ENCODE measurements at places on chromosomes 12 and 14.

GRCh38 chr14:97299661-97300060 is 502.5 kb downstream of the VRK1 start:
- no peak for DNase-seq

DNA sequence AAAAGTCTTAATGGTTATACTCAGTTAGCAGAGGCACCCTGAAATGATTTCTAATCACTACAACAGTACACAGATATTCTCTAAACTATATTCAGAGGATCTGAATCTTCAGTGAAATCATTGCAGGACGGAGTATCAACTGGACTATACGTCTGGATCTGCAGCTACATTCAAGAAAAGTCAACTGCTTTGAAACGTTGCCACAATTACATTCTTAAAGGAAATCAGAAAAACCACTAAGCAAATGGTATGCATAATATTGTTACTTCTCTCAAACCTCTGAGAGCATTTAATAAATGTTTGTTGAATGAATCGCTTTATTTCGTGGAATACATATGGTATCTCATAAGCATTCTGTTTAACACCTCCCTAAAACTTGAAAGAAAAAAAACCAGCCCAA is 67.4 kb downstream of the MED13L start:
- peak; percentile 60 for DNase-seq

GRCh38 chr12:127664901-127665300 is 602.1 kb upstream of the TMEM132C start:
- DNase-seq, result no peak

DNA sequence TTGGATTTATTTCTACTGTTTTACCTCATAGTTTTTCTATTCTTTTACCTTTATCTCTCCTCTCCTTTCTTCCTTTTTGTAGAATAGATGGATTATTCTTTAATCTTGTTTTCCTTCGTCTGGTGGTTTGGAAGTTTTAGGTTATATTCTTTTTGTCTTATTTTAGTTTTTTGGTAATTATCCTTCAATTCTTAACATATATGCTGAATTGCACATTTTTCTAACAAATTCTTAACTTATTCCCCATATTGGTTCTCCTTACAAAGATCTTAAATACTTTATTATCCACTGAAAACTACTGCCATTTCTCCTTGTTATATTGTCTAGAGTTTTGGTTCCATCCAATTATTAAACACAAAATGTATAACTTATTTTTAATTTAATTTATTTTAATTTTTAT is 42.3 kb downstream of the CATSPERB start:
- no peak for DNase-seq

- DNase-seq, result peak; percentile 80
These were observed 99.0 kb upstream of the SSTR1 start for GRCh38 chr14:38108681-38109080.

DNA sequence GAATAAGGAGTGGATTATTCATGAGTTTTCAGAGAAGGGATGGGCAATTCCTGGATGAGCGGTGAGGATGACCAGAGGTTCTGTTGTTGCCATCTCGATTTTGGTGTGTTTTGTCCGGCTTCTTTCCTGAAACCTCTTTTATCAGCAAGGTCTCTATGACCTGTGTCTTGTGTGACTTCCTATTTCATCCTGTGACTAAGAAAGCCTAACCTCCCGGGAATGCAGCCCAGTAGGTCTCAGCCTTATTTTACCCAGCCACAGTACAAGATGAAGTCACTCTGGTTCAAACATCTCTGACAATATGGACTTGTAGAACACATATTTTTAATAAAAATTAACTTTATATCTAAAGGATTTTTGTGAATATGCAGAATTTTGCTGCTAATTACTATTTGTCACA is 716.4 kb downstream of the FSCB start:
- DNase-seq, result no peak

GRCh38 chr12:112303799-112304198 is 78.4 kb downstream of the HECTD4 start:
- no peak for DNase-seq

DNA sequence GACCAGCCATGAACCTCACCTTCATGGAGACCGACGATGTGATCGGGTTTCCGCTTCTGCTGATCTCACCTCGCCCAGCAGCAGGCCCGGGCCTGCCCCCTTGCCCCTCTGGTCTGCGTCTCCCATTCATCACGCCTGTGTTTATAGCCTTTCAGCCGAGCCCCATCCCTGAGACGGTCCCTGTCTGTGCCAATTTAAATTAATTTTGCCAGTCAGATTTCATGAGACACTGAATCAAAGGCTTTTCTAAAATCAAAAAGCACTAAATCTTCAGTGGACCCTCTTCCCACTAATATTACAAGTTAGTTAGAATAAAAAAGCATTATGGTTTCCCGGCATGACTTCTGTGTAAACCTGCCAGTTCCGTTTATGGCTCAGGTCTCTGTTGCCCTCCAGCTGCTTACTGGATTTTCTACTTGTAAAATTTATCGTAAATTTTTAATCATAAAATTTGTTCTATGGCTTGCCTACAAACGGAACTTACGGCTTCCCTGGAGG is 155.9 kb downstream of the ESRRB start:
- no peak for DNase-seq

GRCh38 chr12:124277394-124278241 is 17.3 kb upstream of the RFLNA start:
- DNase-seq, result no peak

DNA sequence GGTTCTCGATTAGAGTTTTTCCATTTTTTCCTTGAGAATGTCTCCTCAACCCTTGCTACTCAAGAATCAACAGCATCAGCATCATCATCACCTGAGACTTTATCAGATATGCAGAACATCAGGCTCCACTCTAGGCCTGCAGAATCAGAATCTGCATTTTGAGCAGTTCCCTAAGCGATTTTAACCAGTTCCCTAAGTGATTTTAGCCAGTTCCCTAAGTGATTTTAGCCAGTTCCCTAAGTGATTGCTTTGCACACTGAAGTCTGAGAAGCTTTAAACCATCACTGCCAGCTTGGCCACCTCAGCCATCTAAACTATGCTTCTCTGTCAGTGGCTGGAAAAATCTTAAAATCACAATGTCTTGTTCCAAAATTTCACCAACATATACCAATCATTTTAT is 29.4 kb upstream of the SLC38A1 start:
- DNase-seq, result no peak

GRCh38 chr14:45664668-45665356 is 411.8 kb upstream of the MIS18BP1 start:
- no peak for DNase-seq

DNA sequence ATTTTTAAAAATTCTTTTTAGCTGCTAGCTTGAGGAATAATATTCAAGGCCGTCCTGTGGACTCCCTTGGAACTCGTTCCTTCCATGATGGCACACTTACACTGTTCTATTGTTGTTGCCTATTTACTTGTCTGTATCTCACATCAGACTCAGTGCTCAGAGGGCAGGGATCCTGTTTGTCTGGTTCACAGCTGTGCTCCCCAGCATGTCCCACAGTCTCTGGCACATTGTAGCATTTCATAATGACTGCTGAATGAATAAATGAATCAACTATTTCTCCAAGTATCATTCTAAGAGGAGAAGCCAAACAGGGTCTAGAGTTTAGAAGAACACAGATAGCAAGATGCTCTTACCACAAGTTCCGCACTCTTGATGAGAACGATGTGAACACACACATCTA is 48.0 kb downstream of the NTN4 start:
- no peak for DNase-seq

DNA sequence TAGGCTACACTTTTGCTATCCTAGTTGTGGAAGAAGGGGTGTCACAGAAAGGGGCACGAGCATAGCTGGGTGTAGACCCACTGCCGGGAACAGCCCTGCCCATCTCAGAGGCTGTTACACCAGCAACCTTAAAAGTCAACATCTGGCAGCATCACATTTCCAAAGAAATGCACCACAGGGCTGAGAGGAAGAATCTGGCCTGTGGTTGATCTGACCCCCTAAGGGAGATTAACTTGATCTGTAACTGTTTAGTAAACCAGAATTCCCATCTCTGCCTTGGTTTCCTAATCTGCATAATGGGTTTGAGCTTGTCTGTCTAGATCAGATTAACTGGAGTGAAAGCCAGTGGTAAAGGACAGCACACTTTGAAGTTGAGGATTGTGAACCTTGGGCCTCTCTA is 1.3 kb downstream of the LRP1-AS start:
- no peak for DNase-seq

GRCh38 chr14:43166163-43166562 is 1340.9 kb downstream of the FSCB start:
- no peak for DNase-seq

GRCh38 chr14:61753631-61754030 is 8.6 kb upstream of the SNAPC1 start:
- no peak for DNase-seq

GRCh38 chr14:96090441-96091148 is 51.4 kb downstream of the C14orf132 start:
- peak; percentile 88 for DNase-seq

DNA sequence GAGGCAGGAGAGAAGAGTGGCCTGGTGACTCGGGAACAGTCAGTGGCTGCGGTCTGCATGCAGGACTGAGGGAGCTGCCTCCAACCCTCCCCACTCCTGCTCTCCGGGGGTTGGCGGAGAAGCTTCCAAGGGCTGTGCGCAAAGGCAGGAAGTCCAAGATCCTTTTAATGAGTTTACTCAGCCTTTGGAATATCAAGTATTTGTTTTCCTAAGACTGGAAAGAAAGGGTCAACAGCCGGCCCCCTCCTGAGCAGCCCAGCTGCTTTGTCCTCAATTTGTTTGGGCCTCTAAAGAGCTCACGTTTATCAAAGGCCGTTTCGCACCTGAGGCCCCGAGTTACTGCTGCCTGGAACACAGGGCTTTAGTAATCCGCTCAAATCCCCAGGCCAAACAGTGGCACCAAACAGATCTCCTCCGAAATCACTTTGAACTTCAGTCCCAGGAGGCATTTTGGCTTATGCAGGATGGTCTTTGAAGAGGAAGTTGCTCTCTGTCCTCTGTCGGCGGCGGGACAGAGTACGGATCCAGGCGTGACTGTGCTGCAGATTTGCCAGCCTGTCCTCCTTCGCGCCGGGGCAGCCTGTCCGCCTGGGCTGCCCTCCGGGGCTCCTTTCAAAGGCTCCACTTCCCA is 117.2 kb upstream of the FZD10 start:
- DNase-seq, result no peak

DNA sequence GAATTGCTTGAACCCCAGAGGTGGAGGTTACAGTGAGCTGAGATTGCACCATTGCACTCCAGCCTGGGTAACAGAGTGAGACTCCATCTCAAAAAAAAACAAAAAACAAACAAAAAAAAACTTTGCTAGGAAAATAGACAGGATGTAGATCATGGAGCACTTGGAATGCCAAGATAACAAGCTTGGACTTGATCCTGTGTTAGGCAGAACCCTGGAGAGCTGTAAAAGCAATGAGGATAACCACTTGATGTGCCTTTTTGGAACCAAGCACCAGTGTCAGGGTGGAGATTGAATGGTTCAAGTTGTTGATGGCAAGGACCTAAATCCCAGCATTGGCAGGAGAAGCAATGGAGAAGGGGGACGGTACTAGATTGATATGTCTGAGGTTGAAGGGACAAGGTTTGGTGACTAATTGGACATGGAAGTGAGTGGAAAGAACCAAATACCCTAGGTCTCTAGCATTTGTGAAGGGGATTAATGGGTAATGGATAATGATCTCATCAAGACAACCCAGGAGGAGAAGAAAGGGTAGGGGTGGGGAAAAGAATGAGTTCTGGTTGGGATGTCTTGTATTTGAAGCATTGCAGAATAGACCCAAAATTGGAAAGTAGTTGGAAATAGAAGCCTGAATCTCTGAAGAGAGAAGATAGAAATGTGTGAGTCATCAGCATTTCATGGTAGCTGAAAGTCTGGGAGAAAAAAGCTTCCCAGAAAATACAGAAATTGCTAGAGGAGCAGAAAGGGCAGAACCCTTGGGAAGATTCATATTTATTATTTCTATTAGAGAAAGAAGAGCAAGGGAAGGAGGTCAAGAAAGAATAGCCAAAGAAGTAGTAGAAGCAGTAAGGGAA is 176.7 kb downstream of the NUAK1 start:
- no peak for DNase-seq

GRCh38 chr12:102685172-102685571 is 204.8 kb upstream of the IGF1 start:
- no peak for DNase-seq

GRCh38 chr12:19575337-19576243 is 136.3 kb downstream of the AEBP2 start:
- peak; percentile 59 for DNase-seq

- DNase-seq, result no peak
These were observed 218.1 kb downstream of the APAF1 start for GRCh38 chr12:98863167-98863566.

DNA sequence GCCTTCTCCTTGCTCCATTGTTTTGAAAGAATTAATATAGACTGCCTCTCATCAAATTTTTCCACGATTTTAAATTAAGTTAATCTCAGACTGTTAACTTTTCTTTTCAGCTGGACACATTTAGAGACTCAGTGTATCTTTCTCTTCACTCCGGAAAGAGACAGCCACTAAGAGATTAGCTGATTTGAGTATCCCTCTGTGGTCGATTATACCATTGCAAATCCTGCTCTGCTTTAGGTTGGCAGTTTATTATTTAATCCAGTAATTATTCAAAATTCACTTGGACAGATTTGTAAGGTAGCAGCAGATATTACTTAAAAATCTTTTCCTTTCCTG is 588 bp upstream of the TWF1 start:
- no peak for DNase-seq

- DNase-seq, result no peak
These were observed 20.7 kb downstream of the PRPF40B start for GRCh38 chr12:49643961-49644619.

GRCh38 chr12:88362439-88362838 is 217.8 kb downstream of the KITLG start:
- DNase-seq, result no peak

GRCh38 chr12:94218233-94218632 is 69.9 kb downstream of the PLXNC1 start:
- DNase-seq, result no peak

- DNase-seq, result no peak
These were observed 100.6 kb downstream of the OTOGL start for GRCh38 chr12:80199931-80200330.

GRCh38 chr12:3871356-3871755 is 1.8 kb downstream of the PARP11 start:
- DNase-seq, result no peak

- no peak for DNase-seq
These were observed 4.3 kb upstream of the PLEKHG7 start for GRCh38 chr12:92698474-92698873.

DNA sequence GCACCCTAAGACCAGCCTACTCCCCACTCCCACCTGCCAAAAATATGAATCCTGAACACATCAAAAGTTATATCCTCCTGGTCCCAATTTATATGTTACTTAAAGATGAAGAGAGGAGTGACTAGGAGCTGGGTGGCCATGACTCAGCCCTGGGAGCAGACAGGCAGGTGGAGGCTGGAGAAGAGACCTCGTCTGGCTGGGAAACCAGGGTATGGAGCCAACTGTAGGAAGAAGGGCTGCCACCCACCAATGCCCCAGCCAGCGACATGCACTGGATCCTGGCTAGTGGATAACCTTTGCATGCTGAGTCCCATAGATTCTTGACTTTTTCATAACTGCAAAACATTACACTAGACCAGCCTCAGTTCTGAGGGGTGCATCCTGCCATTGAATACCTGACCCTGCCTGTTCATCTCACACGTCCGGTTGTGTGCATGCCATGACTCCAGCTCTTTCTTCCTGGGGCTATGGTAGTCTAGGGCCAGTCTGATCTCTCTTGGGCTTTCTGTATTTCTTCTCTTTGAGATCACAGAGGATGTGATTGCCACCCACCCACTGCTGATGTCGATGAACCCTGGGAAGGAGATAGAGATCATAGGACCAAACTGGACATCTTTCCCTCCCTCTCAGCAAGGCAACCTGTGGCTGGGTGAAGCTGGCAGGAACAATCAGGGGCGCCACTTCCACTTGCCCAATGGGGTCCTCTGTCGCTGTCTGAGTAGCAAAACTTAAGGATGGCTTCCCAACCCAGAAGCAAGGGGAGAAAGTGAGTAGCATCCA is 69.6 kb upstream of the DDX11 start:
- DNase-seq, result no peak

Measured in fibroblast of skin of left quadriceps (primary cell).